ENCODE measurements at places on chromosomes 2 and 18. TPM values are rescaled to one million over a fixed set of nuclear protein-coding genes. Genes with fewer than 3 reads are reported as not detected.

The MC4R gene
- total RNA-seq, result not detected

GRCh38 chr18:49231553-49231952 is 228.9 kb downstream of the DYM start:
- DNase-seq, result no peak

GRCh38 chr2:237892478-237892877 is 33.1 kb downstream of the RAMP1 start:
- no peak for DNase-seq

DNA sequence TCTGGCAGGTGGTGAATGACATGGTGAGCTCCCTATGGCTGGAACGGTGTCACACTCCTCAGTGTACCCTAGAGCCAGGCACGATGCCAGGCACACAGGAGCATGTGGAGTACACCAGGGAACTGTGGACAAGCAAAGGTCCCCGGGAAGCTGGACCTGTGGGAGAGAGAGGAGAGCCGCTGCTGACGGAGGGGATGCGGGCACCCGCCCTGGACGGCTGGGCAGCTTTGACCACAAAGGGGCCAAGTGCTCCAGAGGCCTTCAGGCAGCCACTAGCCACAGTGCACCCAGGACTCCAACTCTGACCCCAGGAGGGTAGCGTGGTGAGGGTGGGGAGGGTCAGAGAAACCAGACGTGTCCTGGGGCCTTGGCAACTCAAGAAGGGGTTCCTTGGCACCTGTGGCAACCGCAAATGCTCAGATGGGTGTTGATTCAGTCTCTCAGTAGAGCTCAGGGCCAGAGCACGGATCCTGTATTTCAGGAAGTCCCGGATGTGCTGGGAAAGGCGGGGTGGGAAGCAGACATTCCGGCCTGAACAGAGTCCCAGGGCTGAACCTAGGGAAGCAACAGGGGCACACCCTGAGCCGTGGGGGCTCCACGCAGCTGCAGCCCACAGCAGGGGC is 2.3 kb upstream of the MAB21L4 start:
- no peak for DNase-seq

DNA sequence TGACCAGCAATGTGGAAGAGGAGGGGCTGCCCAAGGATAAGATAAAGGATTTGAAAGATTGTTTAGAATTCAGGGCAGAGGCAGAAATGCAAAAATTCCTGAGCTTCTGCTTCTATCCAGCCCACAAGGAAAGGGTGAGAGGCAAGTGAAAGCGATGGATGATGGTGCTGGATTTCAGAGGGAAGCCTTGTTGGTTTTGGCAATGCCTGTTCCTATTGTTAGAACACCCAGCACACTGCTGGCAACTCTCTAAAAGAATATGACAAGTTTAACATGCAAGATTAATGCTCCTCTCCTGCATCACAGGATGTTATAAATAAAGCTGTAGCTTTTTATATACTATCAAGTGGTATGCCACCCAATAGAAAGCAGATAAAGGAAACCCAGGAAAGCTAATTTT is 92.6 kb downstream of the ZNF385B start:
- no peak for DNase-seq

The FASTKD2 gene
- total RNA-seq, result 36.3 TPM

The UGT1A8 gene
- not detected for total RNA-seq

The CPSF3 gene
- 14.0 TPM for total RNA-seq

The PRSS56 gene
- total RNA-seq, result 0.19 TPM

The LYPD6 gene
- 0.13 TPM for total RNA-seq

DNA sequence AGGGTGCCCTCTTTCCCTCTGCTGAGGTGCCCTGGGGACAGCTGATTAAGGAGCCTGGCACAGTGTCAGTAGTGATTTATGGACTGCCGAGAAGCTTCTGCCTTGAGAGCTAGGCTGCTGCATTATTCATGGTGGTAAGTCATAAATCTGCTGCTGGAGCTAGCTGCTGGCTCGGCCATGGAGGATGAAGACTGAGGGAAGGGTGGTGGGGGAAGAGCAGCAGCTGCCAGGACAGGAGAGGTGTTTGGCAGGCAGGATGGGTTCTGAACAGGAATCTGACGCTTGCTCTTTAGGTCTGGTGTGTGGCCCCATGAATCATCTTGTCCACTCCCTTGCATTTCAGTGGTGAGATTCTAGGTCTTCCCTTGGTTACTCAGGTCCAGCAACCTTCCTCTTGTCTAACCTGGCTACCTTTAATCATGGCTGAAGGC is 296.3 kb downstream of the DYSF start:
- no peak for DNase-seq

- DNase-seq, result no peak
Observed at GRCh38 chr18:78882585-78882984, 97.0 kb upstream of the SALL3 start.

- DNase-seq, result no peak
Observed at GRCh38 chr18:63031375-63031774, 288.2 kb downstream of the BCL2 start.

GRCh38 chr2:241905716-241906377 is 36.3 kb downstream of the RTP5 start:
- DNase-seq, result no peak

The ZAP70 gene
- total RNA-seq, result 0.70 TPM

The CXCR1 gene
- total RNA-seq, result 0.54 TPM

- no peak for DNase-seq
Observed at GRCh38 chr2:19855542-19856431, 46.0 kb downstream of the TTC32 start.

The SLC11A1 gene
- total RNA-seq, result 4.4 TPM

GRCh38 chr18:25350489-25351251 is 1.3 kb downstream of the ZNF521 start:
- peak; percentile 80 for DNase-seq

DNA sequence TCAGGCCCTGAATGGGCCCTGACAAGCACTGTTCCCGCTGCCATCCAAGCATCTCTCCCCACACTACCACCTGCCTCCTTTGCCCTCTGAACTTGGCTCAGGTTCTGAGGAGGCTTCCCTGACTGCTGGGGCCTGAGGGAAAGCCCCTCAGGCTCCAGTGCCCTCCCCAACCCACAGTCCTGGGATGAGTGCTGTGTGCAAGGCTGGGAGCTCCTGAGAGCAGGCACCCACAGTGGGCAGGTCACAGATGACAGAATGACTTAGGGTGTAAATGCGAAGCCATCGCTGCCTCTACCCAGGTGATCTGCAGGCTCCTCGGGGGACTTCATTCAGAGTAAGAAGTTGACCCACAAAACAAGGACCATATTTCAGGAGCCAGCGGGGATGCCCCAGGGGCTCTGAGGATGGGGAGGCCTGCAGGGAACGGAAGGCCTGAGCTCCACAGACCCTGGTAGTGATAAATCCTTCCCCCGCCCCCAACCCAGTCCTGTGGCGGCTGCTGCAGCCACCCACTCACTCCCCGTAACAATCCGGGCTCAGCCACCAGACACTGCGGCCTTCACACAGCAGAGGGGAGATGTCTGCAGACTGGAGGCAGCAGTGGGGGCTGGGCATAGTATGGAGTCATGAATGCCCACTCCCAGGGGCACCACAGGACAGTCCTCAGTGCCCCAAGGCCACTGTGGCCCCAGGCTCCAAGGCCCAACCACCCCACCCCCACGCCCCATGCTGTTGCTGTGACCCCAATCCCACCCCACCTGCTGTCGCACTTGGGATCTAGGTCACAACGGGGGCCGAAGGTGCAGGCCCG is 8.9 kb downstream of the BIN1 start:
- peak; percentile 23 for DNase-seq

The E2F6 gene
- total RNA-seq, result 12.2 TPM
